Natural killer cell treated with Interleukin-12 subunit alpha and Interleukin-12 subunit beta and Interleukin-15 and Interleukin-18, amount 100 ng/mL, for 72 hours (primary cell): ENCODE measurements at places on chromosomes 5 and 9. TPM values are rescaled to one million over a fixed set of nuclear protein-coding genes. Genes with fewer than 3 reads are reported as not detected.

DNA sequence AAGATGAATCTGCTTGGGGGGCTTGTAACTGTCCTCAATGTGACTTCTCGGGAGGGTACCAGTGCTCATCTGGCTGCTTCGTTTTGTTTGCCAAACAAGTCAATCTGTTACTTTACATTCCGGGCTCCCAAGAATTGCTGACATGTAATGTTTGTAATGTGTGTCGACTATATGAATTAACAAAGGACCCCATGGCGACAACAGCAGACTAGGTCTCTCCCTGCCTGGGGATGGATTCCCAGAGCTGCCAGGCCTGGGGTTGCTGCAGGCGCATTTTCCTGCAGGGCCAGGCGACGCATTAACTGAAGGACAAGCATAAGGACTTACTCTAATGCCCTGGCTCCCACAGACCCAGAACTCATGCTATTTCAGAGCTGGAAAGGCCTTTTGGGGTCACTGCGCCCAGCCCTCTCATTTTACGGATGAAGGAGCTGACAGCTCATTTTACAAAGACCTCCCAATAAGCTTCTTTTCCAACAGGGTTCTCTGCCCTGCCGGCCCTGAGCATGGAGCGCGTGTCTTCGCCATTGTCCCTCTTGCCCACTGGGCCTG is 214.8 kb downstream of the TTLL11 start:
- no peaks in the 10 kb centered on the region for H3K4me1 ChIP-seq
- H3K4me3 ChIP-seq: no peak overlapping the region
- no peaks in the 10 kb centered on the region for H3K36me3 ChIP-seq

DNA sequence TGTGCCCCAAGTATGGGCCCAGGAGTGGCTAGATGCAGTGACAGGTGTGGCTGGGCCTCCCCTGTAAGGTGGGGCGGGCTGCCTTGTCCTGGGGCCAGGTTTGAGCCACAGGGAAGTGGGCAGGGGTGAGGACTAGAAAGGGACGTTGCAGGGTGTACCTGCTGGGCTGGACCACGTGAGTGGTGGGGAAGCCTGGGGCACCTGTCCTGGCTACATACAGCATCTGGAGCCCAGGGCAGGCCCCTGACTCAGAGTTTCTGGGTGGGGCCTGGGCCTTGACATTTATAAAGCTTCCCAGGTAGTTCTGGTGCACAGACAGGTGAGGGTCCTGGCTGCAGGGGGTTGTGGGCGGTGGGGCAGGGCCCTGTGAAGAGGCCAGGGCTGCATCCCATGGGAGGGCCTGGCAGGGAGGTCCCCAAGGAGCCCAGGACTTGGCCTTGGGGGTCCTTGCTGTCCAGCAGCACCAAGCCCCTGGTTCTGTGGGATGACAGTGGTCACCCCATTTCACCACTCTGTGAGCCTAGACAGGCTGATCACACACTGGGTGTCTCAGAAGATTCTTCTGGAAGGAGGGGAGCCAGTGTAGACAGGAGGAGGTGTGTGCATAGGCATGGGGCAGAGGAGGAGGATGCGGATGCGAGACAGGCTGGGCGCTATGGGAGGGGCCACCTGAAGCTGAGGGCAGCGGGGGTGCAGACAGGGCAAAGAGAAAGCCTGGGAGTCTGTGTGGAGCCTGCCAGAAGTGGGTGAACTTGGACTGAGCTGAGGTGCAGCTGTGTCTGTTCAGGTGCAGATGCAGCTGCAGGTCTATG is 94.0 kb downstream of the PHF2 start:
- no peaks in the 10 kb centered on the region for H3K4me1 ChIP-seq

DNA sequence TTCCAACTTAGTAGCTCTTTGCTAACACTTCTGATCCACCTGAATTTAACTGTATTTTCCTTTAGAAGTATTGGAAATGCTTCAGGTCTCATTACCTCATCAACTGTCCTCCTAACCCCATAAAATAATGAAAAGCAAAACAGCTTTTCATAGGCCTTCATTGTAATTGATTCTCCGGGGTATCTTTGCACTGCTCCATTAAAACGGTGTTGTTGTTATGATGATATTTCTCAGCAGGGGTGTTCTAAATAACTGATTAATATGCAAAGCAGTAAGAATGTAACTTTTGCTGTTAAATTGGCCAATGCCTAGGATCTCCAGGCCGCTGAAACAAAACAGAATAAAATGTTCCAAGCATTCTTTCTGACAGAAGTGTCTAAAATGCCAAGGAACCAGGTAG is 1983.2 kb downstream of the EFNA5 start:
- no peak overlapping the region for H3K4me3 ChIP-seq
- DNase-seq: no peak
- no peaks in the 10 kb centered on the region for H3K4me1 ChIP-seq
- H3K36me3 ChIP-seq: peaks cover 5% of the 10 kb centered on the region
- no peaks in the 10 kb centered on the region for H3K27me3 ChIP-seq

DNA sequence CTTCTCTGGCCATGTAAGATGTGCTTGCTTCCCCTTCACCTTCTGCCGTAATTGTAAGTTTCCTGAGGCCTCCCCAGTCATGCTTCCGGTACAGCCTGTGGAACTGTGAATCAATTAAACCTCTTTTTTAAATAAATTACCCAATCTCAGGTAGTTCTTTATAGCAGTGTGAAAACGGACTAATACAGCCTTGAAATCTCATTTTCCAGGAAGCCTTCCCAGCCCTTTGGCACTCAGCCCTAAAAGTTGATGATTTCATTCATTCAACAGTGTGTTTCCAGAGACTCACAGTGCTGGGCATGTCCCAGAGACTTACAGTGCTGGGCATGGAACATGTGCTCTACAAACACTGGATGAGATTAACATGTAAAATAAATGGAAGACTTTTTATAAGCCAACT is 135.8 kb downstream of the DCP2 start:
- H3K36me3 ChIP-seq: no peaks in the 10 kb centered on the region
- H3K27ac ChIP-seq: no peak overlapping the region
- no peaks in the 10 kb centered on the region for H3K27me3 ChIP-seq
- no peak for DNase-seq
- no peak overlapping the region for H3K4me3 ChIP-seq

DNA sequence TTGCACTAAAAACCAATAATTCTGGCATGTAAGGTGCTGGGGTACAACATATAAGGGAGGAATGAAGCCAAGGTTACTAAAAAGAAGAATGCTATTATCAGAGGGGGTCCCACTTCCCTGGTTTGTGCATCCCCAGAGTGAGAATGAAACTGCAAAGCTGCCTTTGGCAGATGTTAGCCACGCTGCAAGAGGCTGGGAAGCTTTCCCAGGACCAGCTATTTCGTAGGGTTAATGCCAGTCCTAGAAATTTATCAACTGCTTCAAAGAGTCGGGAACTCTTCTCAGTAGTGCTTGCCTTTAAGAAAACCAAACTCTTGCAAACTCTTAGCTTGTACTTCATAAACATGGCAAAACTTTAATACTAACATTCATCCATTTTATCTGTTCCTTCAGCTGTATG is 87.5 kb upstream of the NR5A1 start:
- no peak overlapping the region for H3K27ac ChIP-seq
- H3K27me3 ChIP-seq: peaks cover 38% of the 10 kb centered on the region
- H3K4me1 ChIP-seq: no peaks in the 10 kb centered on the region
- no peaks in the 10 kb centered on the region for H3K36me3 ChIP-seq

DNA sequence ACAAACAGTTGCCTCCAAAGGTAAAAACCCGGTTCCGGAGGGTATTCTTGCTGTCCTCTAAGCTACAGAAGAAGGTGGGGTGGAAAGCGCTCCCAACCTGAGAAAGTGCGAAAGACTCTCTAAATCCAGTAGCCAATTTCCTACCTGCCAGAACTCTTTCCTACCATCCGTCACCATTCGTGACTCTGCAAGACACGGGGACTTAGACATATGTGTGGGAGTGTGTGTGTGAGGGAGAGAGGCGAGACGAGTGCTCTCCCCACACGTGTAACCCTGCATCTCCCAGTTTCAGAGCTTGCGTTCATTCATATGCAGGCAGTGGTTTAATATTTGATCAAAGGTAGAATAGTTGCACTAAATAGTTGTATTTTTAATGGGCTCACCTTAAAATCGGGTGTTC is 473 bp upstream of the GABRA1 start:
- H3K4me3 ChIP-seq: no peak overlapping the region
- H3K4me1 ChIP-seq: no peaks in the 10 kb centered on the region
- peaks cover 7% of the 10 kb centered on the region for H3K27me3 ChIP-seq
- H3K27ac ChIP-seq: no peak overlapping the region
- no peak for DNase-seq
- H3K36me3 ChIP-seq: peaks cover 4% of the 10 kb centered on the region

GRCh38 chr9:115349542-115349941 is 231.6 kb upstream of the TNC start:
- no peak overlapping the region for H3K27ac ChIP-seq
- no peaks in the 10 kb centered on the region for H3K36me3 ChIP-seq
- H3K27me3 ChIP-seq: no peaks in the 10 kb centered on the region
- DNase-seq: no peak

DNA sequence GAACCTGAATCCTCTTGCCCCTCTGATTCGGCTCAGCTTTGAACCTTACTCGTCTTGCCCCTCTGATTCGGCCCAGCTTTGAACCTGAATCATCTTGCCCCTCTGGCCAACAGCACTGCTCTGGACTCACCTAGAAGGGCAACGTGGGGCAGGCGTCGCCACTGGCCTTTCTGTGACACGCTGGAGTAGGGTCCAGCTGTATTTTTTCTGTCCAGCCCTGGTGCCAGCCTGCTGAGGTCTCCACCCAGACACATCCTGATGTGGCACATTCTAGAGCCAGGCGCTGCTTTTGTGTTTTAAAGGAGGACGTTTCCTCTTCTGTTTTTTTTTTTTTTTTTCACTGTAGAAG is 15.2 kb upstream of the CPEB4 start:
- no peak overlapping the region for H3K27ac ChIP-seq
- H3K4me1 ChIP-seq: no peaks in the 10 kb centered on the region
- H3K36me3 ChIP-seq: no peaks in the 10 kb centered on the region
- DNase-seq: no peak

DNA sequence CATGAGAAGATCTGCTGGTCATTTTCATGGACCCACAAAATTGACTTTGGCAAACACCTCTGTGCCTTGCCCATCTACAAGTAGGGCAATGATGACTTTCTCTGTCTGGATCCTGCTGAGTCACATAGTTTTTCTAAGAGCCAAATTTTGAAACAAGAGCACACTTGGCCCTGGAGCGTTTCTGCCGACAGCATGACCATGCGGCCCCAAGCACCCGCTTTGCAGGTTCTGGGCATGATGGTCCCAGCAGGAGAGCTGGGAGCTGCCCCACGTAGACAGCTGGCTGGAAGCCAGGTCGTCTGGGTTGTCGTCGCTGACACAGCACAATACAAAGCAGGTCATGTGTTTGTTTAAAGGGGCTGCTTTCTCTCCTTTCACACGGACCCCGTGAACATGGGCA is 159.8 kb downstream of the SYK start:
- H3K27me3 ChIP-seq: peaks cover 5% of the 10 kb centered on the region
- no peak for DNase-seq
- H3K36me3 ChIP-seq: no peaks in the 10 kb centered on the region
- no peak overlapping the region for H3K4me3 ChIP-seq
- peaks cover 15% of the 10 kb centered on the region for H3K4me1 ChIP-seq
- H3K27ac ChIP-seq: no peak overlapping the region

DNA sequence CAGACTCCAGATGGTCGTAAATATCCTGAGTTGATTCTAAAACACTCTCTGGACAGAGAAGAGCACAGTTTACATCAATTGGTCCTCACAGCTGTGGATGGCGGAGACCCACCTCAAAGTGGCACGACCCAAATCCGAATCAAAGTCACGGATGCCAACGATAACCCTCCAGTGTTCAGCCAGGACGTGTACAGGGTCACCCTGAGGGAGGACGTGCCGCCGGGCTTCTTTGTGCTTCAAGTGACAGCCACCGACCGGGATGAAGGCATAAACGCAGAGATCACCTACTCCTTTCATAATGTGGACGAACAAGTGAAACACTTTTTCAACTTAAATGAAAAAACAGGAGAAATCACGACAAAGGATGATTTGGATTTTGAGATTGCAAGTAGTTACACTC is 891 bp downstream of the PCDHGB2 start:
- peaks cover 5% of the 10 kb centered on the region for H3K4me1 ChIP-seq
- H3K4me3 ChIP-seq: no peak overlapping the region
- DNase-seq: no peak
- peaks cover 55% of the 10 kb centered on the region for H3K27me3 ChIP-seq

DNA sequence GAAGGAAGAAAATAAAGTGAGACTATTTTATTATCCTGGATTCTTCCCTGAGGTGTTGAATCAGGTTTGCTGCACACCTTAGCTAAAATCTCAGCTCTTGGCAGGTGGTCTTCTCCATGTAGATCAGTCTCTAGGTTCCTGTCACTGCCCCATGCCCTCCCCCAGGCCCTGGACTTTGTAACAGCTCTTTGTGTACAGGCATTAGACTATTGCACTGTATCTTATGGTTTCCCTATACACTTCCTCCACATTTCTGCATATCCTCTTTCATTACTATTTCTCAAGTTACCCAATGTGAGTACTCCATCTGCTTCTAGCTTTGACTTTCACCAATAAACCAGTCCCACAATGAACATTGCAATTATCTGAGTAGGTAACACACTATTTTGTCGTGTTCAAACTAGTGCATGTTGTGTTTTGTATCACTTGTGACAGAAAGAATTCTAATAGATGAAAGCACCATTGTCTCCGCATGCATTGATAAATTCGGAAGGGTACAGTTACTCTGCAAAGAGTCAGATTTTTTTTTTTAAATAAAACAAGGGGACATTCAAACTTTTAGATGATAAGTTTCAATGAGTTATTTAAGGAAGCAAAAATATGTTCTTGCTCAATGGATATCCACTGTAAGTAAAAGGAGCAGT is 1348.7 kb upstream of the C9orf72 start:
- no peak overlapping the region for H3K27ac ChIP-seq
- H3K27me3 ChIP-seq: no peaks in the 10 kb centered on the region
- no peak overlapping the region for H3K4me3 ChIP-seq
- no peak for DNase-seq

- peaks cover 11% of the 10 kb centered on the region for H3K4me1 ChIP-seq
- H3K27me3 ChIP-seq: peaks cover 6% of the 10 kb centered on the region
- no peak overlapping the region for H3K27ac ChIP-seq
- H3K4me3 ChIP-seq: peak overlapping the region; percentile 19
- no peaks in the 10 kb centered on the region for H3K36me3 ChIP-seq
Measured at GRCh38 chr9:68896486-68896885, 117.4 kb downstream of the PRKACG start.

- H3K4me1 ChIP-seq: peaks cover 29% of the 10 kb centered on the region
- no peak for DNase-seq
- no peak overlapping the region for H3K4me3 ChIP-seq
- peaks cover 6% of the 10 kb centered on the region for H3K27me3 ChIP-seq
Measured at GRCh38 chr9:77965445-77966123, 66.0 kb downstream of the GNAQ start.

Gene RGS7BP
- total RNA-seq: not detected

Gene FAM200C
- total RNA-seq: 0.78 TPM

Gene FOXD4L3
- not detected for total RNA-seq

Gene TLR4
- 0.42 TPM for total RNA-seq

Gene SH3TC2
- total RNA-seq: not detected

Gene CMYA5
- total RNA-seq: 0.64 TPM

Gene C5orf58
- total RNA-seq: not detected

Gene ECM2
- not detected for total RNA-seq

Gene ADGRD2
- total RNA-seq: not detected

Gene SPAAR
- not detected for total RNA-seq

Gene TMOD1
- total RNA-seq: 2.1 TPM

Gene ALDH1A1
- not detected for total RNA-seq
